ENCODE measurements at places on chromosomes 1 and 21.

DNA sequence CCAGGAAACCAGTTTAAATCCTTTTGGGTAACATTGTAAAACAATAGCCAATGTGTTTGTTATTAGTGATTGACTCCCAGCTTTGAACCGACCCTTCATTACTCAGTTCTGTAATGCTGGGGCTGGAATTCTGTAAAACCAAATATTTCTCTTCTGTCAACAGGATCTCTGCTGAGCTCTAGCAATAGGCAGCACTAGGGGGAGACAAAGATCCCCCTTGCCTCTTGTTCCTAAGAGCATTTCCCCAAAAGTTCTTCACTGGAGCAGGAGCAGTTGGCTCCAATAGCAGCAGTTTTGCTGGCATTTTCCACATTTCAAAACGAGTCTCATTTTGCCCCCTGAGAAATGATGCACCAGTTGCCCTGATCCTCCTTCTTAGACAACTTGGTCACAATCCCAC lies 1671.1 kb downstream of the MRPL39 start:
- DNase-seq, result peak; percentile 55

GRCh38 chr1:115136106-115136505 lies 46.8 kb upstream of the TSPAN2 start:
- DNase-seq, result no peak

DNA sequence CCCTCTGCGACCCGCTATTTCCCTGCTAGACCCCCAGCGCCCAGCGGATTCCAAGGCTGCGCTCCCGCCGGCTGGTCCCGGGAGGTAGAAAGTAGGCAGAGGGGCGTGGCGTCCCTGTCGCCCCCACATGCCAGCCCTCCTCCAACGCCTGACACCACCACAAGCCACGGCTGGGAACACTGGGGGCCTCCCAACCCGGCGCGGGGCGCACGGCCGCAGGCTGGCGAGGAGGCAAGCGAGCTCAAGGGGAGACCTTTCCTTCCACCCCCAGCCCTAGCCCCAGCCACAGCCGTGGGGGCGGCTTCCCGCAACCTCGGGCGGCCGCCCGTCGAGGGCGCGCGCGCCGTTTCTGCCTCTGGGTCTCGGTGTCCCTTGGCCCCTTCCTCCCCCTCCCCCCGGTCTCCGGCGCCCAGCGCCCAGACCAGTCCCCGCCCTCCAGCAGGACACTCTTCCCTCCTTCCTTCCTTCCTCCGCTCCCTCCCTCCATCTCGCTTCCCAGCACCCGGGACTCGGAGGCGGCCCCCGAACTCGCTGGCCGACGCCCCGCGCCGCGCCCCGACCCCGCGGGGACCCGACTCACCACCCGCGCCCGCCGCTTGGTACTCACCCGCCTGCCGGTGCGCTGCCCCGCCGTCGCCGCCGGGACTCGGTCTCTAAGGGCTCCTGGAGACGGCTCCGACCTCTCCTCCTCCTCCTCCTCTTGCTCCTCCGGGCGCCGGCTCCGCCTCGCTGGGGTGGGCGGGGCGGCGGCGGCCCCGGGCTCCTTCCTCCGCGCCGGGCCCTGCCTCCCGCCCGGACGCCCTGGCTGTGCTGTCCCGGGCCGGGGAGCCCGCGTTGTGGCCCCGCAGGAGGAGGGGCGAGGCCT lies at the start of gene GNG12:
Gene GNG12 (minus strand): TSS at position 731 of the 865 bp plus-strand sequence. CDS start 125,781 bp downstream, outside the sequence.
- DNase-seq, result no peak

DNA sequence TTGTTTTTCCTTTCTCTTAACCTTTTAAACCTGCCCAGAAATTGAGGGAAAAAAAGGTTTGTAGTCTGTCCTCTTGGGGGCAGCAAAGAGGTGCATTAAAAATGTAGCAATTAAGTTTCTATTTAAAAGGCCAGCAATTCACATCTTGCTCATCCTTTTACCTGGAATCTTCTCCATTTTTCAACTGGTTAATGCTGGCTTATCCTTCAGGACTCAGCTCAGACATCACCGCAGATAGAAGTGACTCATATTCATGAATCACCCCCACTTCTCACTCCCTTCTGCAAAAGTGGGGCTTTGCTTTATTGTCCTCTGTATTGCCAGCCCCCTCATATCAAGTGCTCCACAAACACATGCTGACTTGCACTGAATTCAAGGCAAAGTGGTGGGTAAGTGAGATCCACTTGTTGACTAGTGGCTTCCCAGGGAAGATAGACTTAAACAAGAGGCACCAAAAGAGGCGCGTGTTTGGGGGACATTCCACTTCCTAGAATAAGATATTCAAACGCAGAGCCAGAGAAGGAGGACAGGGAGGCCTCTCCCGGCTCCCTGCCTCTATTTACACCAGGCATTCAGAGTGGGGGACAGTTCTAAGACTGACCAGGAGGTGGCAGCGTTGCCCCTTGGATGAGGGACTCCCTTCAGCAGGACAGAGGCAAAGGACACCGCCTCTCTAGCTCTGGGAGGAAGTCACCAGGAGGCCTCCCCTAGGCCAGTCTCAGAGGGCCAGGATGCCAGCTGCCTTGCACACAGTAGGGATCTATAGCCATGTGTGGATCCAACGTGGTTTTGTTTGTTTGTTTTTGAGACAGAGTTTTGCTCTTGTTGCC lies 23.2 kb upstream of the ZNF648 start:
- DNase-seq, result peak; percentile 86

DNA sequence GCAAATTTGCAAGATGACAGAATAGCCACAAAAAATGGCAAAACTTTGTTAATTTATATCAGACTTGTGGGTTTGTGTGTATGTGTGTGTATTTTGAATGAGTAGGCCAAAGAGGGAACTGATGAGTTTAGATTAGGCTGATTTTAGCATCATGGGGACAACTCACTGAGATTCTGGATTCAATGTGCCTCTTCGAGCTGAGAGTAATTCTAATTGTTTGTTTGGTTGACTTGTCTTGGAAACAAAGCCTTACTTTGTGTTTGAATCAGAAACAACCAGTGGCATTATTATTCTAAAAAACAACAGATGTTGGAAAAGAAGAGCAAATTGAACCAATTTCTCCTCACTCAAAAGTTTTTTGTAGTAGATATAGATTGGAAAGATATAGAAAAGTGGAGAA lies 40.5 kb upstream of the C21orf91 start:
- no peak for DNase-seq

- DNase-seq, result no peak
Observed at GRCh38 chr1:156931211-156931952, 10.9 kb downstream of the LRRC71 start.

DNA sequence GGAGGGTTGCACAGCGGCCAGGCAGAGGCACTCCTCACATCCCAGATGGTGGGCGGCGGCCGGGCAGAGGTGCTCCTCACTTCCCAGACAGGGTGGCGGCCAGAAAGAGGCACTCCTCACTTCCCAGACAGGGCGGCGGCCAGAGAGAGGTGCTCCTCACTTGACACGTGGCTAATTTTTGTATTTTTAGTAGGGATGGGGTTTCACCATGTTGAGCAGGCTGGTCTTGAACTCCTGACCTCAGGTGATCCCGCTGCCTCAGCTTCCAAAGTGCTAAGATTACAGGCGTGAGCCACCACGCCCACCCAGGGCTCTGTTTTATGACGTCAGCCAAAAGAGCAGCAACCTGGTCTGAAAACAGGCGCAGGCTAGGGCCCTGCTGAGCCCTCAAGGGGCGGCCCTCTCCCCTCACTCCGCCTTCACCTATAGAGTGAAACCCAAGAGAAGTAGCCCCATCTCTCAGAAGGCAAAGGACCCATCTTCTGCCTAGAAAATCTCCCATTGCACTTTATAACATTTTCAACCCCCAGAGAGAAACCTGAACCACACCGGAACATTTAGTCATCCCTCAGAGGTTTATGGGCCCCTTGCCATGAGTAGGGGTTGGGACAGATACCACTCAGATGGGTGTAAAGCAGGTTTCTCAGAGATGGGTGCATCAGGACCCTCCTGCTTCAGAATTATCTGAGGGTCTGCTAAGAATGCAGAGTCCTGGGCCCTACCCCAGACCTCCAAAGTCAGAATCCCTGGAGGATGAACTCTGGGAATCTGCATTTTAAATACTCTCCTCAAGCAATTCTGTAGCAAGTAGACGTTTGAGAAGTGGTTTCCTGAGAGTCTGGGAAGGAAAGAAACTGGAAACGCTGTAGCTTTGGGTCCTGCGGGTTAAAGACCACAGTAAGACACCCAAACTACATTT lies 40.8 kb downstream of the CDK18 start:
- DNase-seq, result peak; percentile 37

DNA sequence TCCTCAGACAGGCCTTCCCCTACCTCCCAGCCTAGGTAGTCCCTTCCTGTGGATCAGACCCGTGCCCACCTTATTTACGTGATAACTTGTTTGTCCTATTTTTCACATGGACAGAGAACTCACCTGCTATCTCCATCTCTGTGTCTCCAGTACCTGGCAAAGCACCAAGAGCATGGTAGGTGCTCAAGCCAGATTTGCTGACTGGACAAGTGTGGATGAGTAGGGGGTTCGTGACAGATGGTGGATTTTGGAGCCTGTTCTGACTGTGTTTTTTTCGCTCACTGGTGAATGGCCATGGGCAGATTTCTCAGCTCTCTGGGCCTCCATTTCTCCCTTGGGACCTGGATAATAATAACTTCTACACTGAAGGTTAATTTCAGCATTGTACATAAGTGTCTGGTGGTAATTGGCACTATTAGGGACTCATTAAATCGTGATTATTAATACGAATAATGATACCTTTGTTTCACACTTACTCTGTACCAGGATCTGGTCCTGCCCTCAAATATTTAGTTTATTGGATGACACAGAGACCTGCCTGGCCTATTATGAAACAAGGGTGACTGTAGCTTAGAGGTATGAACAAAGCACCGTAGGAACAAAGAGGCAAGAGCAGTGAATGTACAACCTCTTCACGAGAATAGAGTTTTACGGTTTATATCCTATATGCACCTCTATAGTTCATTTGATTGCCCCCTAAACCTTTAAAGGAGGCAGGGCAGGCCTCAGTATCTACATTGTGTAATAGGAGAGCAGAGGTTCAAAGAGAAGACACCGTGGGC lies 24.5 kb upstream of the SLC26A9 start:
- no peak for DNase-seq

- DNase-seq, result no peak
Observed at GRCh38 chr1:162406811-162407210, 5.1 kb downstream of the SH2D1B start.

DNA sequence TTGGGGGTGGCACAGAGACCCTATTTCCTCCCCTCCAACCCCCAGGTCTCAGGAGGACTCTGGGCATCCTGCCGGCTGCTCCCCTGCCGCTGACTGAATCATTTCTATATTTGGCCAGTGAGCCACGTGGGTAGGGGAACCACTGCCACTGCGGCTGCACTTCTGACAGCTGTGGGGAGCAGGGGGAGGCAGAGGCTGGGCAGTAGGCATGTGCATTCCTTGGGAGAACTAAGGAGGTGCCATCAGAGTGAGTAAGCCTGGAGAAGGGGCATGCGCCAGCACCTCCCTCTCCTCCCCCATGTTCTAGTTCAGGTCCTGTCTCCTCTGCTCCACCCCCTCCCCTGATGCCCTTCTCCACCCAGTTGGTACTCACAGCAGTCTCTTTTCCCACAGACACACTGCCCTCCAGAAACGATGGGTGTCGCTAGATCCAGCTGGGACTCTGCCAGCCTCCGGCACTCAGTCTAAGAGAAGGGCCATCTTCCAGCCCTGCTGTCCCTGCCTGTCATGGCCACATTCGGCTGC lies 12.0 kb downstream of the PPFIA4 start:
- DNase-seq, result peak; percentile 38

DNA sequence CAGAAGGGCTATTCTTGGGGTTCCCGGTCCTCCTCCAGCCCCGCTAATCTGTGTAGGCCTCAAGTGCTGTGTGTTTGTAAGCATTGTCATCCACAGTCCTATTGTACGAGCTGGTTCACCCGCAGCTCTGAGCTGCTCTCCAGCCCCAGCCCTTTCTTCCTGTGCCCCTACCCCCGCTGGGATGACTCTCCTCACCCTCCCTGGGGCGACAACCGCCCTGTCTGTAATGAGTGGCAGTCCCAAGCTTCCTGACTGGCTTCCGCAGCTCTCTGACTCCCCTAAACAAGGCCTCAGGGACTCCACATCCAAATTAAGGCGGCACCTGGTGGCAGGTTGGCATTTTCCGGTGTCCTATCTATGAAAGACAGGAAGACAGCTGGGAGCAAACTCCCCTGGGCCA lies 45.8 kb downstream of the TFF3 start:
- DNase-seq, result peak; percentile 52

DNA sequence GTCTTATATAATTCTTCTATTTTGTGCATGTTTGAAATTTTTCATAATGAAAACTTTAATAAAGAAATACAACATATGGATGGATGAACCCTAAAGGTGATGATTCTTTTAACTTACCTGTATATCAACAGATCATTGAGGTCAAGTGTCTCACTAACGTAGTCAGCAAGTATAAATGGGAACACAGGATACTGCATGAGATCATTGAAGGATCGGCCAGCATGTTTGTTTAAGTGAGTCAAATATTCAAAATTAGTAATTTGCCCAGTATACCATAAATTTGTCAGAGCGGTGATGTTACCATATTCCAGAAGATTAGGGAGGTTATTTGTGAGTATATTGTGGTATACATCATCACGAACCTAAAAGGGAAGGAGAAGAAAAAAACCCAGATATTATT lies 71.0 kb upstream of the GNG4 start:
- DNase-seq, result no peak

DNA sequence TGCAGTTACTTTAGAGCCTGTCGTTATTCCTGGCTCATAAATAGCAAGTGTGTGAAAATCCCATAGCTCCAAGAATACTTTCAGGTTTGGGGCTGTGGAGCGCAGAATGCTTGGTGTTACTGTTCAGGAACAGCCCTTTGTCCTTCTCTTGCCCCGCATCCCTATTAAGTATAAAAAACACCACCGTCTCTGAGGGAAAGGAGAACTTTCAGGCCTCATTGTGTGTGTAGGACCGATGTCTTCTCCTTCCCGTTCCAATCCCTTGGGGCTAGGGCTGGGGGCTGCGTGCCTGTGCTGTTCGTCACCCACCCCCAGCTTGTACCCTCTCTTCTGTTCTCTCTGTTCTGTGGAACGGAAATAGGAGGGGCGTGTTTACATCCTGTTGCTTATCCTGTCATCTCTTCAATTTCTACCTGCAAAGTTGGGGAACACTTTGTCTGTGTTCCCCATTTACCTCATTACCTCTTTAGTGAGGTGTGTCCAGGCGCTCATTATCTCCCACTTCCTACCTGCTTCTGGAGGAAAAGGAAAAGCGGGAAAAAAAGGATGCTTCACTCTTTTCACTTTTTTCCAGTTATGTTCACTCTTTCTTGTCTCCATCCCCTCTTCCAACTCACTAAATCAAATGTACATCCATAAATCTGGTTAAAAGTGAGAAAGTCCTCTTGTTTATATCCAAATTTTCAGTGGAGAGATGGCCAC lies 788 bp upstream of the TXNIP start:
- peak; percentile 87 for DNase-seq

GRCh38 chr1:26490155-26490554 lies 17.9 kb downstream of the HMGN2 start:
- no peak for DNase-seq

- DNase-seq, result no peak
Observed at GRCh38 chr1:245396615-245397014, 241.8 kb downstream of the KIF26B start.

DNA sequence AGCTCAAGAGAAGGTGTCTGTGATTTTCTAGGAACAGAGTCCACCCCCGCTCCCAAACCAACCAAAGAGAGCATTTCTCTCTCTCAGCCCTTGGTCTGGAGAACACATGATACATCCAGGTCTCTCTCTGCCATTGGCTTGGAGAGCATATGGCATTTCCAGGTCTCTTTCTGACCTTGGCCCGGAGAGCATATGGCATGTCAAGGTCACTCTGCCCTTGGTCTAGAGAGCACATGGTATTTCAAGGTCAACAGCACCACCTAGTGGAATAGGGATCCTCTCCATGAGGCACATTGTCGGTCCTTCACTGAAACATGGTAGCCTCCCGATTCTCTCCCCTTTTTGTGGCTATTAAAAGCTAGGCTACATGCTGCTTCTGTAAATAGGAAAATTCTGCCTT lies 437.7 kb upstream of the OLFM3 start:
- peak; percentile 47 for DNase-seq

Measured in NB4 (cell line).